ENCODE measurements at places on chromosomes 1 and 21.

DNA sequence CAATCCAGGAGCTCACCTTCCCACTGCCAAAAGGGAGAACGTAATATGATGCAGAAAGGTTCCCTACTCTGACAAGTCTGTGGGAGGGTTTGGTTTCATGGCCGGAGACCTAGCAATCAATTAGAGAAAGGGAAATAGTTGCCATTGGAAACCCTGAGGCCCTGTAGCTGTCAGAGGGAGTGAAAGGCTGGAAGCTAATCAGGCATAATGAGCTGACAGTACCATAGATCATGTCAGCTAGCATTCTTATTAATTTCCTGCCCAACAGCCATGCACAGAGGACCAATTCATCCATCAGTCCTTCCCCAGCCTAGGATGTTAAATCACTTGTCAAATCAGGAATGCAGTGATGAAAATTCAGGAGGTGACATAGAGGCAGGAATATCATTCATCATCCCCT is 527.3 kb downstream of the PLPP3 start:
- no peak for DNase-seq

DNA sequence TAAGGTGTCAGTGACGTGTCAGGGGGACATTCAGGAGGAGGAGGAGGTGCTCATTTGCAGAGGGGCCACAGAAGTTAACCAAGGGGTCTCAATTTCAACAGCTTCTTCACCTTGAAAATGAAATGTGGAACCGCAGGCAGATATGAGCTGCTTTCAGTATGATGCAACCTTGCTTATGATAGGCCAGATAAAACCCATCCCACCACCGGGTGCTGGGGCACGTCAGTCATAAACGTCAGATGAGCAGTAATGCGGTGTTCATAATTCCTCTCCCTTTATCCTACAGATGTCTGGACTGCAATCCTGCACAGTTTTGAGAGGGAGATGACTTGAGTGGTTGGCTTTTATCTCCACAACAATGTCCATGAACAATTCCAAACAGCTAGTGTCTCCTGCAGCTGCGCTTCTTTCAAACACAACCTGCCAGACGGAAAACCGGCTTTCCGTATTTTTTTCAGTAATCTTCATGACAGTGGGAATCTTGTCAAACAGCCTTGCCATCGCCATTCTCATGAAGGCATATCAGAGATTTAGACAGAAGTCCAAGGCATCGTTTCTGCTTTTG is 1.7 kb downstream of the PTGFR start:
- DNase-seq = no peak

DNA sequence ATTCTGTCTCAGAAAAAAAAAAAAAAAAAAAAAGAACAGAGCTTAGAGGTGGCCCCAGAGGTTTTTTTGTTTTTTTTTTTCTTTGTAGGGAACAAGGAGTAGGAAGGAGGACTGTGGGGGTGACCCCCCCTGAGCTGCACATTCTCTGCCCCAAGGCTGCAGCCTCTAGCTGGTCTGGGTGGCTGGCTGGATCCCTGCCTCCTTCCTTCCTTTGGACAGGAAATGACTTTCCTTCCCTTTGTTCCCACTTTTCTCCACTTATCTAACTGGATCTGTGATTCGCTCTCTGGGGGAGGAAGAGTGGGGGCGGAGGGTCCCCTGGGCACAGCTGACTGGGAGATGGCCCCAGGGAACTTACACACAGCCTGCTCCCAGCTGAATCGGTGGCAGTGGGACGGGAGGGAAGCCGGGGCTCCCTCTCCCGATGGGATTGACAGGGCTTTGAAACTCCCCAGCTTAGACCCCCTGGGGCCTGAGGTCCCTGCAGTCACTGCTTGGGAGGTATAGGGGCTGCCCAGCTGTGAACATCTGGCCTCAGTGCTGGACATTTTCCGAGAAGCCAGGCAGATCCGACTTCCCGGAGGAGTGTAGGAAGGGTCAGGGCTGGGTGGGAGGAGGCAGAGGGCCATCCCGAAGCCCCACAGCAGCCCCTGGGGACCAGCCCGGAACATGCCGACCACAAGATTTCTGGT is 2.1 kb downstream of the FBLIM1 start:
- DNase-seq = peak; percentile 57

DNA sequence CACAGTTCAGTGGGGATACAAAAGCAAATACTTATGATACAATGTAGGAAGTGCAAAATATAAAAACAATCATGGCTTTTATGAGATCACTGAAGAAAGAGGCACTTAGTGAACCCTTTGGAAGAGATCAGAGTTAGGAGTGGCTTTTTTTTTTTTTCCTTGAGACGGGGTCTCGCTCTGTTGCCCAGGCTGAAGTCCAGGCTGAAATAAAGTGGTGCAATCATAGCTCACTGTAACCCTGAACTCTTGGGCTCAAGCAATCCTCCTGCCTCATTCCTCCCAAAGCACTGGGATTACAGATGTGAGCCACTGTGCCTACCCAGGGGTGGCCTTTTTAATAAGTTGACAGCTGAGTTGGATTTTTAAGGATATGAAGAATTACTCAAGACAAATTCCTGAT is 17.3 kb upstream of the RASAL2 start:
- DNase-seq = no peak

- no peak for DNase-seq
These were observed 36.9 kb downstream of the ZMYM4 start for GRCh38 chr1:35305383-35305782.

- no peak for DNase-seq
These were observed 62.1 kb upstream of the PROX1 start for GRCh38 chr1:213925531-213926182.

DNA sequence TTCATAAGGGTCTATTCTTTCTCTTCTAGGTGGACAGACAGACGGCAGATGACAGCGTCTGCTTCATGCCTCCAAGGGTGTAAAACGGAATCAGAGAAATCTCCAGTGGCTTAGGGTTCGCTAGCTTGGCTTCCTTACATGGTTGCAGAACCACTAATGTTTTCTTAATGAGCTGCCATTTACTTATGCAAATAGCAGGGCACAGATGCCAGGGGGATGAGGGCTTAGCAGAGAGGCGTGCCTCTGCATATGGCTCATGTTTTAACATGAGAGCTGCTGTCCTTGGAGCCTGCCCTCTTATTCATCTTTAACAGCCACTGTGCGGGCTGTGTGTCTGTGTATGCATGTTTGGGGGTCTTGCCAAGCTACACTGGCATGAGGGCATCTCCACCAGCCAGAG is 119.6 kb downstream of the IER5 start:
- DNase-seq = no peak

- no peak for DNase-seq
These were observed 3.1 kb upstream of the SIM2 start for GRCh38 chr21:36695671-36696389.

GRCh38 chr1:99657213-99658030 is 11.5 kb downstream of the PALMD start:
- DNase-seq = no peak

GRCh38 chr1:85276215-85276977 is at the start of gene BCL10:
TSS of gene BCL10 (minus strand) at chr1:85276632. CDS start at chr1:85276352, 280 bp downstream.
- peak; percentile 99 for DNase-seq

- DNase-seq = no peak
These were observed 5.0 kb upstream of the OR2T8 start for GRCh38 chr1:247914941-247915662.

DNA sequence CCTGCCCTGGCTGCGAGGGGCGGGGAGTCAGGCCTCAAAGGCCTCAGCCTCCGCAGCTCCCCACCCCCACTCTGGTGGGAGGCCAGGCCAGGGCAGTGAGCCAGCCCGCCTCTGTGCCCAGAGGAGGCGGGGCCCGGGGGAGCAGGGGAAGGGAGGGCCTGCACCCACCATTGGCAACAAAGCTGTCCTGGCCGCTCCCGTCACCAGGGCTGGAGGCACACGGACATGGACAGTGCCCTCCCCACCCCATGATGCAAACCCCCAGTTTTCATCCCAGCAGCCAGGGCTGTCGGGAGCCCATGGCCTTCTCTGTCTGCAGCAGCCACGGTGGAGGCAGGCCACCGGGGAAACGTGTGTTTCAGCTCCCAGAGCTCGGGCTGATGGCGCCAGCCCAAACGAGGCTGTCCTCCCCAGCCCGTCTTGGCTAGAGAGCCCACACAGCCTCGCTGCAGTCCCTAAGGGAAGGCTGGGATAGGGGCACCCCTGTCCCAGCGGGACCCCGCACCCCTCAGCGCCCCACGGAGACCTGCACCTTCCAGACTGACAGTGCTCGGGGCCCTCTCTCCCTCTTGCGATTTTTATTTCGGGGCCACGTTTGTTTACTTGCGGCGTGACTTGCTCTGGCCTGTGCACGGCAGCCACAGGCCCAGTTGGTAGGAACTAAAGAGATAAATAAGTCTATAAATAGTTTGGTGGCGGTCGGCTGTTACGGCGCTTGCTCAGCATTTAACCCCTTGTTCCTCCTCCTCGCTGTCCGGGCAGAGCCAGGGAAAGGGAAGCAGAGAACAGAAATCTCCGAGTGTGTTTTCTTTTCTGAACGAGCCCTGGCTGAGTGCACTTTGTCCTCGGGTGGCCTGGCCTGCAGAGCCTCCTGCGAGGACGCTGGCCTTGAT is 101.8 kb downstream of the PRDM16 start:
- peak; percentile 56 for DNase-seq

- no peak for DNase-seq
These were observed 150.7 kb downstream of the SETD4 start for GRCh38 chr21:35909456-35910223.

GRCh38 chr1:31441073-31441472 is 28.1 kb downstream of the SERINC2 start:
- DNase-seq = no peak

- DNase-seq = no peak
These were observed 41.9 kb upstream of the MCOLN3 start for GRCh38 chr1:85090225-85090624.

- no peak for DNase-seq
These were observed 173.7 kb downstream of the HIVEP3 start for GRCh38 chr1:41745022-41745421.

DNA sequence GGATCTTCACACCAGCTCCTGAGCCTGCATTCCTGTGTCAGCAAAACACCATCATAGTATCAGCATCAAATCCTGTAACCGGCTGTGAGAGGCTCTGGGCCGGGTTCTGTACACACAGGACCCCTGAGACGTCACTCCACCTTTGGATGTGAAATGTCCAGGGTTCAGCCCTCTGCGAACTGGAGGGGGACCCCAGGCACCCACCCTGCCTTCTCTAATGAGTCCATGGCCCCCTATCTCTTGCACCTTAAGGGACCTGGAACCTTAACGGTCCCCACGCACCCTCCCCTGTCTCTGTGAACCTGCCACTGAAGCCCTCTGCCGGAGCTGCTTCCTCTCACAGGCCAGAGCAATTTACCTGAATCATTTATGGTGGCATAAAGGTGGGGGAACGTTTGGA is 257.8 kb downstream of the NPHP4 start:
- DNase-seq = no peak

- no peak for DNase-seq
These were observed 208.5 kb upstream of the DAB1 start for GRCh38 chr1:57632401-57632800.

DNA sequence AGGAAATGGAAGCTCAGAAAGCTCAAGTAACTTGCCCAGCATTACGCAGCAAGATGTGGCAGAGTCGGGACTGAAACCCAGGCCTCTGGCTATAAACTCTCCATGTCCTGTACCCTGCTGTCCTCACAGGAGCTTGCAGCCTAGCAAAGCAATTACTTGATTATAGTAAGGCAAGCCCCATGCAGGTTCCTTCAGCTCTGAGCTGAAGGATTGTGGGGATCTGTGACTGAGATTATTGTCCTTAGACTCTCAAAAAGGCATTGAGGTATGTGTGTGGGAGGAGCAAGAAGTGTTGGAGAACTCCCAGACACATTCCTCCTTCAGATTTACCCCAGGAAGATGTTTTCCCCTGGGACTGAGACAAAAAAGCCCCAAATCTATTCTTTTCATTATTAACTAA is 124.0 kb upstream of the SPATA6 start:
- no peak for DNase-seq

DNA sequence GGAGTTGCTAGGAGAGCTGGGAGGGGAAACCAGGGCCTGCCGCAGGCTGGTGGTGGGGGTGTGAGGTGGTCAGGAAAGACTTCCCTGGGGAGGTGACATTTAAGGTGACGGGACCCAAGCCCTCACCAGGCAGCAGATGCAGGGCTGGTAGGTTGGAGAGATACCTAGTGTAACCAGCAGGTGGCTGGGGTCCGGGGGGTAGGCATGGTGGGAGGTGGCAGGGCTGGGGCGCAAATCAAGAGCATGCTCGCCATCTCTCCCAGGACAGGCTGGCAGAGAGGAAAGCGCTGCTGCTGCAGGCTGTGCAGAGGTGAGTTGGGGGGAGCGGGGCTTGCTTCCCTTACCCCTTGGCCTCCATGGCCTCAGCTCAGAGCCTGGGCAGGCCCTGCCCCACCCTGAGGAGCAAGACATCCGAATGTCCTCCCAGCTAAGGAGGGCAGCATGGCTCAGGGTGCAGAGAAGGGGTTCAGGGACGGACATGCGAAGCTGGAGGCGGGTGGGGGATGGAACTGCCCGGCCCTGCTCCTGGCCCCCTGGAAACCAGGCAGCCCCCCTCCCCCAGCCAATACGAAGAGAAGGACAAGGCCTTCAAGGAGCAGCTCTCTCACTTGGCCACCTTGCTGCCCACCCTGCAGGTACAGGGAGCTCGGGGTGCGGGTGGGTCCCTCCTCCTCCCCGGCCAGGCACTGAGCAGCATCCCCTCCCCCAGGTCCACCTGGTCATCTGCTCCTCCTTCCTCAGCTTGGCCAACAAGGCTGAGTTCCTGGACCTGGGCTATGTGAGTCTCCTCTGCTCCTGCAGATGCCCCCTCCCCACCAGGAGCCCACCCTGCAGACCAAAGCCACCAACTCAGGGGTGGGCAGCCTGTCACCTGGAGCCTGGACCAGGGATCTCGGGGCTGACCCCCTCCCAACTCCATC is 4.0 kb downstream of the RNF207 start:
- no peak for DNase-seq

DNA sequence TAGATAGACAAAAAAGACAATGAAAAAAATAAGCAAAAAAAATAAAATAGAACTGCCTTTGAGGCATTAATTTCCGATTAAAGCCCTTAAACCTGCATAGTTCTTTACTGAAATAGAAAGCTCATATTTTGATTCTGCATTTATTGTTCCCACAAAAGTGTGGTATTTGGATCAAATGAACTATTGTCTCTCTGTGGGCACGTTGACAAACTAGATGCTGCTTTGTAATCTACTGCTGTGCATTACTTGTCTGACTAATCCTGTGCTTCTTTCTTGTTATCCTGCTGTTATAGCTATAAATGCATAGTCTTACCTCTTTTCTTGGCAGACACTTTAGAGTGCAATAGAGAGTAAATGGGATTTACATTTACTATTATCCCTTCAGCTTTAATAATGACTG is 31.4 kb upstream of the SLC35D1 start:
- no peak for DNase-seq

DNA sequence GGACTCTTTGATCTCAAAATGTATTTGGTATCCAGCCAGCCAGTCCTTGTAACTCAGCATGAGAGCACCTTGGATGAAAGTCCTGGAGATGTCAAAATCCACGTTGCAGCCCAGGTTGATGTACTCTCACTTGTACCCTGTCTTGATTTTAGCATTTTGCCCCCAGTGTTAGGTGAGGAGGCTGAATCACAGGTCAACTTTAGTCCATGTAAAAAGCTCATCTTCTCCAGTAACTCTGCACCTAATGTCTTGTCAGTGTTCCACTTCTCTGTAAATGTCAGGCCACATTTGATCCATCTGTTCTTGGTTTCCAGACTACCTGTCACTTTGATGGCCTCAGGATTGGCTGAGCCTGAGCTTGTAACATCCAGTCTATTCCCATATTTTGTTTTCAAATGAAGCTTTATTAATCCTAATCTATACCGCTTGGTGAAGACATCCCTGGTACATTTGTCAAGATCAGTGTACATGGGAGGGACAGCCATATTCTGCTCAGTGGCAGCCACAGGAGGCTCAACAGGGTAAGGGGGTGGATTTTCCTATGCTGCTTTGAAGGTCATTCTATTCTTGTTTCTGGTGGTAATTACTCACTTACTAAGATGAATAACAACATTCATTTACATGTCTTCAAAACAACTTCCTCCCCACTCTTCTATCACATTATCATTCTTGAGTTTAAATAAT is 24.1 kb upstream of the FCRL3 start:
- no peak for DNase-seq

Data from psoas muscle (tissue), 8 donors.